ENCODE measurements at places on chromosomes 12 and 14.

DNA sequence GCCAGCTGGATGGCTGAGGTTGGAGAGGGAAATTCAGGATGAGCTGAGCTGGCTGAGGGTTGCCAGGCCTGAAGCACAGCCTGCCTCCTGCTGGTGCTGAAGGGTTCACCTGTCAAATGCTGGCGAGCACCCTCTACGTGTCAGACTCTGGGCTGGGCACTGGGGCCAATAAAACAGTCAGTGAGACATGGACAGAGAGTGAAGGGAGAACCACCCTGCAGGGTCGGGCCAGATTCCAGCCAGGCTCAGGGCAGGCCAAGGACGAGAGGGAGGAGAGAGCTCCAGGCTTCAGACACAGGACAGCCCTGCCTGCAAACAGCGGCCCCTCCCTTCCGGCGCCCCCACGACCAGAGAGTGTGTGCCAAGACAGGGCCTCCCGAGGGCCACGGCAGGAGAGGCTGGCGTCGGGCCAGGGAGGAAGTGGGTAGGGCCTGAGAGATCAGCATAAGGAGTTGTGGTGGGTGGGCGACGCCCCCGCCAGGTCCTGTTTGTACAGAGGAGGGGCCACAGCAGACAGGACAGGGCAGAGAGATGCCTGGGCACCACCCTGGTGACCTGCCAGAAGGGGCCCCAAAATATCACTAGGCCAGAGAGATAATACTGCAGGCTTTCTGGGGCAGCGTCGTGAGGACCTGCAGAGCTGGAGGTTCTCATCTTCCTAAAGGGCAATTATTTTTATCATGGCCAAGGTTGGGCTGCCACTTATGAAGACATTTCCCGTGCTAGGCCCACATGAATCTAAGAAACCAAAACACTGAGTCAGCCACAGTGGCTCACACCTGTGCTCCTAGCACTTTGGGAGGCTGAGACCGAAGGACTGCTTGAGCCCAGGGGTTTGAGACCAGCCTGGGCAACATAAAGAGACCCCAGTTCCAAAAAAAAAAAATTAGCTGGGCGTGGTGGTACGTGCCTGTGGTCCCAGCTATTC is 73.1 kb upstream of the GPR68 start:
- DNase-seq: no peak

GRCh38 chr12:119082496-119082895 is 96.2 kb upstream of the HSPB8 start:
- DNase-seq: no peak

DNA sequence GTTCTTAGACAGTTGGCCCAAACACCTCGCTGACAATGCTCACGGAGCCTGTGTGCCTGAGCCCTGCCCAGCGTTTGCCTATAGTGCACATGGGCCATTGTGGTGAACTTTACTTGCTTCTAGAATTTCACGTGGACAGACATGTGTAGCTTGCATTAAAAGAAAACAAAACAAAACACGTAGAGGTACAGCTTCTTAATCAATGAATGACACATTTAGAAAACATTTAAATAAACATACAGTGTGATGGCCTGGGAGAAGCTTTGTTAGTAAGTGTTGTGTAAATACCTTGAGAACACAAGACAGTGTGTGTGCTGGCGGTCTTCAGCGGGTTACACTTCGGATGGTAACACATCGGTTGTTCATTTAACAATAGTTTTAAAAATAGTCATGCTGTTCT is 38.1 kb downstream of the SMOC1 start:
- DNase-seq: no peak

DNA sequence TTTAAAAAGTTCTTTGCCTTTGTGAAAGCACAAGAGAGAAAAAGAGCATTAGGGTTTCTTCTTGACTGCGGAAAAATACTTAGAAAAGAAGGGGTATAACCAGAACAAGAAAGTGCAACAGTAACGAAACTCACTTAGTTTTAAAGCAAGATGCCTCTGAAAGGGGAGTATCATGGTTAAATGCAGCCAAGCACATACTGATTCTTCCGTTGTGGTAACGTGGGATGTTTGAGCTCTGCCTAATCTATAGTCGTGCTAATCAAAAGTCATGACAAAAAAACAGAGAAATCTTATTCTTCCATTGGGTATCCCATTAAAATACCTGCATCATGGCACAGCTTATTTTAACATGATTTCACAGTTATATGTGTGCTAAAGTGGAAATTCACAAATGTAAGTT is 187.8 kb upstream of the LRFN5 start:
- DNase-seq: no peak

DNA sequence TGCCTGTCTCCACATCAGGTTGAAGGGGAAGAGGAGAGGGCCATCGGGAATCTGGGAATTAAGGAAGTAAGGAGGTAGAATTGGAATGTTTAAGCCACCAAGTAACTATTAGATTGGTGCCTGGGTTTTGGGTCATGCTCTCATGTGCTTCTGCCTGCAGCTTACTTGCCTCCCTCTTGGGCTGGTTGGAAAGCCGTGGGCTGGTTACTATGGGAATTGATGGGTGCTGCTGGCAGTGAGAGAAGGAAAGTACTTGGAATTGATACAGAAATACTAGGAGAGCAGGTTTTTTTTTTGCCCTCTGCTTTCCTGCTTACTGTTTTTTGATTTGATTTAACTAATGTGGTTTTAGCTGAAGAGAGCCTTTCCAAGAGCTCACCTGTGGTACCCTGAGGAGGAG is 493.5 kb upstream of the RGS6 start:
- DNase-seq: no peak
